ENCODE measurements at places on chromosomes 5 and 9.

GRCh38 chr5:171272996-171273970 is 35.8 kb upstream of the TLX3 start:
- DNase-seq: no peak

DNA sequence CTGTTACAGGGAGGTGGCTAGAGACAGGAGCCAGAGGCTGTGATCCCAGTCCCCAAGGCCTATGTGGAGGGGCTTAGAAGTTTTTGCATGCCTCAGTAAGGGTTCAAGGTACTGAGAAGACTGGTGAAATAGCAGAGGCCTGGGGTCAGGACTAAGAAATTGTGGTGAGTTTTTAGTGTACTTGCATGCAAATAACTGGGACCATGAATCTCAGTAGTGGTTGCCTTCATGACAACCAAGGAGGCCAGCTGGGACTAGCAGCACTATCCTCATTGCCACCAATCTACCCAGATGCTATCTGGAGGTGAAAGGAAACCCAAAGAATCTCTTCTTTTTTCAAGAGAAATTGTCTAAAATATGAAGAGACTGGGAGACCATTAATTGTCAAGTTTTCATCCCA is 395.1 kb downstream of the CETN3 start:
- DNase-seq: no peak

DNA sequence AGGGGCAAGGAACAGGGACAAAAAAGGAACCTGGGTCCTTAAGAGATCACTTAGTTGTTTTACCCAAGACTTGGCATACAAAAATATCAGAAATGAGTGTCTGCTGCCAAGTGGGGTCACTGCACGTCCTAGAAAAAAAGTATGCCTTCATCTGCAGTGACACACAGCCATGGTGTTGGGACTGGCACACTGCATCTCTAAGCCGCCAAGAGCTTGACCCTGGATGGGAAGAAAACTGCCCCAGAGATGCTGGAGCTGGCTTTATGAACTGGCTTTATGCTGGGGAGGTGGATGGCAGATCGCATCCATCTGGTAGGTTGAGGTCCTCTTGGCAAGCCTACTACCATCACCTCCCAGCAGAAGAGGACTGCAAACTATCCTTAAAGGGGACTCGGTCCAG is 51.7 kb downstream of the IRF1 start:
- no peak for DNase-seq

DNA sequence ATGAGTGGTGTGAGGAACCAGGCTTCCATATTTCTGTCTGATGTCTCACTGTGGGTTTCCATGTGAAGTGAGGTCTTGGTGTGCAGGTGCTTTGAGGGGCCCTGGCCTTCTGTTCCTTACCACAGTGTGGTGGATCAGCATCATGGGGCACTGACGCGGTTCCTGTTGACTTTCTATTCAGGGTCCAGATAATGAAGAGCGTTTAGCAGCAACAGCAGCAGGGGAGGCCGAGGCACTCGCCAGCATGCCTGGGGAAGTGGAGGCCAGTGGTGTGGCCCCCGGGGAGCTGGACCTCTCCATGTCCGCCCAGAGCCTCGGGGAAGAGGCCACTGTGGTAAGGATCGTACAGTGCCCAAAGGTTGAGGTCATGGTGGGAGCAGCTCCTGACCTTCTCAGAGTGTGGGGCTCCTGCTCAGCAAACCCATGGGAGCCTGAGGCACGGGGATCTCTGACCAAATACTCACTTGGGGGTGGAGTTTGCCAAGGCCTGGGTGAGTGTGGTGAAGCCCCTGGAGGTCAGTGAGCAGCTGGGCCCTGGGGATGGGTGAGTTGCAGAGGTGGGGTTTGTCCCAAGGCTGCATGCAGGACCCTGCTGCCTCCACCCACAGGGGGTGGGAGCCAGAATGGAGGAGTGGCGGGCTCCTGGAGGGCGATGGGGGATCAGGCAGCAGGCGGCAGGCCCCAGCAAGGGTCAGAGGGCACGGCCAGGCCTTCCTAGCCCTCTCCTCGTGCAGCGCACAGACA is 61.2 kb downstream of the COL15A1 start:
- DNase-seq: no peak

DNA sequence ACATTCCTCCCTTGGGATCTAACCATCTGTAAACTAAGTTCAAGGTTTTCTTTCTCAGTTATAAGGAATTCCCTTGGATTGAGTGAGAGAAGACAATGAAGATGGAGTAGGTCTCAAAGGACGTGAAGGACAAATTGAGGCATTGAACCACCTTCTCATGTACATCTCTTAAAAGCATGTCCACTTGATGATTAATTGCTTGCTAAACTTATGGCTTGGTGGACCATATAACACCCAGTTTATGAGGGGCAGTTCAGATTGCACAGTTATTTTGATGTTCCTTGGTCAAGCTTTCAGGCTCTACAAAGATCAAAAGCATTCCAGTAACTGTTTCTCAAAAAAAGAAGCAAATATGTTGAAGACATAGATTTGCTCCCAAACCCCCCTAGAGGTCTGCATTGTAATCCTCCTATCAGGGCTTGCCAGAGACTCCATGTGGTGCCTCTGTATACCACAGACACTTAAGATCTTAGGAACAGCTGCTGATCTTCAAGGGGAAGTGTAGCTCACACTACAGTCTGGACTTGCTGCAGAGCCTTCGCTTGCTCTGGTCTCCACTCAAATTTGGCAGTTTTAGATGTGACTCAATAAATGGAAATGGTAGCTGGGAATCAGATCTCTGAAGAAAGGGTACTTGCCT is 56.9 kb upstream of the ALDH1A1 start:
- DNase-seq: no peak

GRCh38 chr5:106047341-106047740 is 1623.4 kb downstream of the EFNA5 start:
- no peak for DNase-seq

DNA sequence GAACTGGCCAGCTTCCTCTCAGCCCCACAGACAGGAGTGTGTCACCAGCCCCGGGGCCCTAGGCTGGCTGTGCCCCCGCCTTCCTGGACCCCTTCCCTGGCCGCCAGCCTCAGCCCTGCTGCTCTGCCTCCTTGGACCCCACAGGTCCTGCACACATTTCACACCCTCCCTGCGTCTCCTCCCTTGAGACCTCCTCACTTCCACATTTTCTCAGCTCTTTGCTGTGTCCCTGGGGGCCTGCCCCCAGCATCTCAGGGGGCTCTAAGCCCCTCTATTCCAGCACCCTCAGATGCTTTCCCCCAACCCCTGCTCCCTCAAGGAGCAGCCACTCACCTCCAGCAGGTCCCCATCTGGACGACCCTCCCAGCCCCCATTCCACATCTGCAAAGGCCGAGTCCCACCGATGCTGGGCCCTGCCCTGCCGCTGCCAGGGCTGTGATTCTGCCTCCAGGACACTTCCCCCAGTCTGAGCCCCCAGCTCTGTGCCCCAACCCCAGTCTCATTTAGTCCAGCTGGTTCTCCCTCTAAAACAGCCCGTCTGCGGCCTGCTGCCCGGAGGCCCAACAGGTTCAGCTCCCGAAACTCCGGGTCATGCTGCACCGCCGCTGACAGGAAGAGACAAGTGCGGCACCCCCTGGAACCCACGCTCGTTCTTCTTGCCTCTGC is 4.2 kb downstream of the SLC34A3 start:
- DNase-seq: no peak

- no peak for DNase-seq
Measured at GRCh38 chr5:40585537-40586267, 94.0 kb upstream of the PTGER4 start.

DNA sequence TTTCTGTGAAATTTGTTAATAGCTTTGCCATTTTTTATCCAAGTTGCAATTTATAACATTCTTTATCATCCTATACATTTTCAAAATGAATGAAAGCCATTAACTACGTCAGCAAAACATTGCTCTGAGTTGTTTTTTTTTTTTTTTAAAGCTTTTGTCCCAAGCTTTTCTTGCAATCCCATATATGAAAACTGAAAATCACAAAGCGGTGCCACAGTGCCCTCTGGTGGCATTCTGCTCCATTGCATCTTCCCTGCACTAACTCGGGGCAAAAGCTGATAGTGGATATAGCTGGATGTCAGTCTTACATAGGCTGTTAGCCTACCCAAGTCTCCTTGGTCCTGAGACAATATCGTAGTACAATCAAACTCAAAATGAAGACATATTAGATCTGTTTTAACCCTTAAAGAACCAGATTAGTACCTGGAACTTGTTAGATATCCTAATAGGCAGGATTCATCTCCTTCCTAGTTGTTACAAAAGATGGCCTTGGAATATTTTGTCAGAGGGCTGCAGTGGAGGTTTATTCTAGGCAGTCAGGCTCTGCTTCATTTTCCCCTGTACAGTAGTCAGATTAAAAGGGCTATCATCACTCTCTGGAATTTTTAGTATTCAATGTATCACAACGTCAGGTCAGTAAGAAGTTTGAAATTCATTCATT is 669.9 kb downstream of the PTPRD start:
- DNase-seq: no peak

GRCh38 chr9:389758-390157 is 175.1 kb downstream of the DOCK8 start:
- DNase-seq: no peak

- DNase-seq: no peak
Measured at GRCh38 chr5:38422622-38423021, 133.8 kb downstream of the LIFR start.

DNA sequence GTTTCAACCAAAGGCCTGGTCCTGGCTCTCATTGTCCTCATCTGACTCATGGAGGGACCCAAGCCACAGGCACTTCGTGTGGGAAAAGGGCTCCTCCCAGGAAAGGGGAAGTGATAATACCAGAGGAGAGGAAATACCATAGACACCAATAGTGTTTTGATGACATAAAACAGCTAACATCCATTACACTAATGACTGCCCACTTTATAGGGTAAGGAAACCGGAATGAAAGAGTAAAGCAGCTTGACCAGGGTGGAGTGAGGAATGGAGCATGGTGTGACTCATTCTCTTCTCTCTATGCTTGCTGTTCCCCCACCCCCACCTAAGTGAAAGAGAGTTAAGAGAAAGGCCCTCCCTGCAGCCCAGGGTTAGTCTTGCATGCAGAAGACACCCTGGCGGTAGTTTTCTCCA is 67.4 kb upstream of the HRH2 start:
- no peak for DNase-seq

Measured in activated CD4-positive, CD25-positive, alpha-beta regulatory T cell (primary cell).